SHP77 treated with DMSO at 0.1 percent for 48 hours (cell line): ENCODE measurements at places on chromosomes 6 and 20.
A peak's percentile ranks its signal among the peaks of the same experiment; 100 is the strongest.

DNA sequence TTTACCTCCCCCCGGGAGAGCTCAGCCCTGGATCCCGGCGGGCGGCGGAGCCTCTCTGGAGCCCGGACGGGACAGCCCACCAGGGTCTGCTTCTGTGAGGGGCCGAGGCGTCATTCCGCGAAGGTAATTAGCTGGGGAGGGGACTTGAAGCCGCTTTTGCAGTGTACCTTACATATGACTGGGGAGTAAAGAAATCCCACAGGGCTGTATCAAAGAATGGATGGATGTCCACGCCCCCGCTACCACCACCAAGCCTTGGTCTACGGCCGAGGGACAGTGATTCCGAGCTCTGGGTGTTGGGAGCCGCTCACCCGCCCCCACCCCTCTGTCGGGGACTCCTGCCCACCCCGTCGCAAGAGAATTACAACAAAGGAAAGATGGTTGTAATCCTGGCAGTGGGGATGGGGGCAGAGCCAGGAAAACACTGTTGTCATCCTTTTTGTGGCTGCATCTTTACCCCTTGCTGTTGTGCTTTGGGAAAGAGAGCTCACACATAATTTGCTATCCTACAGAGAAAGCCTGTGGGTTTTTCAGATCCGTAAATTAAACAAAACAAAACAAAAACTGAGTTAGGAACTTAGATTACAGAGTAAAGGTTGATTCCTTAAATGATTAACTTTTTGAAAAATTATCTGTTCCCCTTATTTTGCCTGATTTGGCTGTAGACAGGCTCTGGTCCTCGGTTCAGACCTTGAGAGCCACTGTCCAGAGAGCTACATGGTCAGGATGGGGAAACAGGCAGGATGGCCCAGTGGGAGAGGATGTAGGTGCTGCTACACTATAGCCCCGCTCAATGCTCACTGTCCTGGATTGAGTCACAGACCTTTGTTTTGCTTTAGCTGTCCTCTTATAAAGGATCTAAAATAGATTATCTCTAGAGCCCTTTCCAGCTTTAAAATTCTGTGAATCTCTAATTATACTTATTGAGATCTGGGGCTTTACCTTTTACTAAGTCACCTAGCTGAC lies 997 bp upstream of the FBXO30 start:
- no peak for DNase-seq

DNA sequence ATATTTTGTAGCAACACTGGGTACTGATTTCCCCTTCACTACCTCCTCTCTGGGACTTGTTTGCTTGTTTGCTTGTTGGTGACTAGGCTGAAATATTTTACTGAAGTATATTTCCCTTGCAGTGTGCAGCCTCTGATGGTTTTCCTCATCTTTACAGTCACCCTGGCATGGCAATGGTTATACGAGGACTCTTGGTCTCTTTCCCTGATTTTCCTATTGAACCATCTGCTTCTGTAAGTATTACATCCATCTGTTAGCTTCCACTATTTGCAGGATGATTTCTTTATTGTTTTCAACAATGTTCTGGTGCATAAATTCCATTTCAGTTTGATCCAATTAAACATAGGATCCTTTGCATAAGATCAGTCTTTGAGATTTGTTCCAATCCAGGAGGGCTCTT lies 465.1 kb downstream of the MEI4 start:
- no peak for DNase-seq

GRCh38 chr6:142947714-142948480 lies 2.9 kb upstream of the HIVEP2 start:
- DNase-seq: no peak

DNA sequence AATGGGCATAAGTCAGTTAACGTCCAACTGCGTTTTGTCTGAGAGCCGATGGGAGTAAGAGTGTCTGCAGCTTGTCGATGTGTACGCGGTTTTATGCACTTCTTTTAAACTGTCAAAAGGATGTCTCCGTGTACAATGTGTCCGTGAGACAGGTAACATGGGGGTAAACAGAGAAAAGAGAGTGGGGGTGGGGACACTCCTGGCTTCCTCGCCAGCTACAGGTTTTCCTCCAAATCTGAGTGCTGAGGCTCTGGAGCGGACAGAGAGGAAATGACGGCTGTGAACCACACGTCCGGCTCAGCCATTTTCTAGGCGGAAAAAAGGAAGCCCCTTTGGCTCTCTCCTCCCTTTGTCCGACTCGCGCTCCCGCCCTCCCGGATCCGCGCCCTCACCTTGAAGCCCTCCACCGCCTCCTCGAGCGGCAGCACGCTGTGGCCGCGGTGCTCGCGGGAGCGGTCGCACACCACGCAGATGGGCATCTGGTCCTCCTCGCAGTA lies 916 bp downstream of the TRIM27 start:
- DNase-seq: no peak

DNA sequence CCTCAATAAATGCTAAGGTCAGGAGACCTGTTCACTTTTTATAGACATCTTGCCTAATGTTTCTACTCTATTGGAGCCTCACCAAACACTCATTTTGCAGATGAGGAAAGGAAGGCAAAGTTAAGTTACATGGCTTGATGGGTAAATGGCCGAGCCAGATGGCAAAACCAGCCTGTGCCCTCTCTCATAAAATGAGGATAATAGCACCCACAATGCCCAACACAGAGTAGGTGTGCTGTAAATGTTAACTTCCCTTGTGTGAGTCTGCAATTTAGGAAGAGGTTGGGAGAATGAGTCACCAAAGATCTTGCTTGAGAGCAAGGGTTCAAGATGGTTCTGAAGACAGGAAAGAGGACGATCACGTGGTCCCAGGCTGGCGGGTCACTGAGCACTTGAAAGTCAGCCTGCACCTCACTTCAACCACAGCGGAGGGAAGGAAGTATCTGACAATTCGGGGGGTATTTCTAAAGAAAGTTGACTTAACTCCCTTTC lies 3.3 kb downstream of the KCNK5 start:
- DNase-seq: no peak

DNA sequence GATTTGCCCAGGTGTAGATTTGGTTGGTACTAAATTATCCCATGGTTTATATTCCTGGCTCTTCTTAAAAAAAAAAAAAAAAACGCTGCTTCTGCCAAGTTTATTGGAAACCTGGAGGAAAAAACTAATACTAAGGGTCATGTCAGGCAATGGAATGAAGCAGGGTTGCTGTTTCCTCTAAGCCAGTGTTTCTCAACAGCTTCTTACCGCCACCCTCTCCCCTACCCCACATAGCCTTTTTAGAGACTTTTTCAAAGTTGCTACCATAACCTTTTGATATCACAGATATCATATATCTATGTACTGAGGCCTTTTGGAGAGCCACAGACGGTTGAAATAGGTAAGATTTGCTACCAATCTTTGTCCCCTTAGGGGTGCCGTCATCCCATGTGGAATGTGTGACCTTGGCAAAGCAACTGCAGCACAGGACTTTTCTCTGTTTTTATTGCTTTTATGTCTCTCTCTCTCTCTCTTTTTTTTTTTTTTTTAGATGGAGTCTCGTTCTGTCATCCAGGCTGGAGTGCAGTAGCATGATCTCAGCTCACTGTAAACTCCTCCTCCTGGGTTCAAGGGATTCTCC lies 35.0 kb downstream of the SYTL3 start:
- no peak for DNase-seq

DNA sequence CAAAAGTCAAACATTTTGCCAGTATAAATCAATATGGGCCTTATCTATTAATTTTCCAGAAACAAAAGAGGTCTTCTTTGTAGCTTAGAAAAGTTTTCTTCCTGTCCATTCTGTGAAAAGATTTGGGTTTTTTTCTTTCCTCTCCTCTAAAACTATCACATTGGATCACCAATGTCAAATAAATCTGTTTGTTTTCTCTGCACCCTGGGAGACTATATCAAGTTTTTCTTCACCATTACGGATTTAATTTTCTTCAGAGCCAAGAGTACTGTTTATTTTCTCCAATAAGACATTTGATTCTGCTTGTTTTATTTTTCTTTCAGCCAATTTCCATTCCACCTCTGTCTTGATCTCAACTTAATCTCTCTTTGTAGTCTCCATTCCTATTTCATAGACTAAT lies 1.9 kb upstream of the LZTS3 start:
- no peak for DNase-seq

GRCh38 chr20:16245879-16246278 lies 327.4 kb downstream of the KIF16B start:
- DNase-seq: no peak

GRCh38 chr6:156850353-156850752 lies 73.2 kb downstream of the ARID1B start:
- DNase-seq: no peak

DNA sequence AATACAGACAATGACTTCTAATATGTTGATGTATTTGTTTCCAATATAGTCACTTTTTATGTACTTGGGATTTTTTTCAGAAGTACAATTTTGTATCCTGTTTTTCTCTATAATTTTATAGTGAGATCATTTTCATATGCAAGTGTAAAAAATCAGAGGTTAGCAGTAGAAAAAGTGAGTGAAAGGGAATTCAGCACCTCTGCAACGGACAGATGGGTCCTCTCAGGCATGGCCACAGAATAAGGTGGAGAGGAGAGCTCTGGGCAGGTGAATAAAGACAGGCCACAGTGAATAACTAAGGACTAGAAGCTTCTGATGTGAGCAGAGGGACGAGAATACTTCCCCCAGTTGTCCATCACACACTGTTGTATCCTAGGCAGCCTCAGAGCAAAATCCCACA lies 210.1 kb upstream of the CNR1 start:
- no peak for DNase-seq

DNA sequence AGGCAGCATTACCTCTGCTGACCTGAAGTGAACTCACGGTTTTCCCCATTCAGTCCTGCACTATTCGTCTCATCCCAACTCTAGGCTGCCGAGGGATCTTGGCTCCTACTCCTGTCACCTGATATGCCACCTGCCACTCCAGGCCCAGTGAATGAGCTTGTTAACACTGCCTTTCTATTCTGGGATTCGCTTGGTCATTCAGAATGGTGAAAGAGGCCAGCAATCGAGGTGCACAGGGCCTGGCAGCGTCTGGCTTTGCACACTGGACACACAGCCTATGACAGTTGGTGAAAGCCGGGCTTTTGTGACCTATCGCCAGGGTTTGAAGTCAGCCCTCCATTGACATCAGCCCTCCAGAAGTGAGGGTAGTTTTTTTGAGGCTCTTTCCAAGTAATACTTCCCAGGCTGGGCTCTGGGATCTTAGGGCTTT lies 59.3 kb upstream of the MYL9 start:
- DNase-seq: peak; percentile 93

DNA sequence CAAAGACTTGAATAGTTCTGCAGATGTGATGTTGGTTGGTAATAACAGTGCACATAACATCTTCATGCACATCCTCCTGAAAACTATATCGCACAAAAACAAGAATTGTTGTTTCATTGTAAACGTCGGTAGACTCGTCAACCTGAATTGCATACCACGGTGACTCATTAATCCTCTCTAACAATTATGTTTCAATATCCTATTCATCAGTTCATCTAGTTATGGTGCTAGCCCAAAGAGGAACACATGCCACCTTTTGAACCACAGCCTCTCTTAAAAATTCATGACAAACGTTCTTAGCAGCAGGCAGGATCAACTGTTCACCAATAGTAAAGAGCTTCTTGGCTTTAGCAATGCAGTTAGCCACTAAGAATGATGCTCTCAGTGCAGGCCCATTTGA lies 25.0 kb downstream of the CRYBG1 start:
- no peak for DNase-seq

GRCh38 chr6:75446241-75446880 lies 47.2 kb downstream of the FILIP1 start:
- DNase-seq: no peak

- DNase-seq: no peak
These were observed 60.8 kb downstream of the BTBD3 start for GRCh38 chr20:11978496-11978895.

DNA sequence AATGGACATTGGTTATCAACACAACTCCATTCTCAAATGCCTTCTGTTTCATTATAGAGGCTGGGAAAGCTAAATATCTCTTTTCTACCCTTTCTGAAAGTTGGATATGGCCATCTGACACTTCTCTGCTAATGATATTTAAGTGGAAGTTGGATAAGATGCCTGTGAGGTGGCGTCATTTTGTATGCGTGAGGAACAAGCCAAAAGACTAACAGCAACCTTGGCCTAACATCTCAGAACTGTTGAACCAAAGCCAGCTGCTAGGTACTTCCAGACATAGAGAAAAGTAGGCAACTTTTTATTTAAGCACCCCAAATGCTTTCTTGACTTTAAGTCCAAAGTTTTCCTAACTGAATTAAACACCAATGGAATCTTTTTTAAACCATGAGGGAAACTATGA lies 708.4 kb downstream of the CD109 start:
- DNase-seq: no peak

GRCh38 chr6:122200440-122200839 lies 199.0 kb upstream of the HSF2 start:
- DNase-seq: no peak

DNA sequence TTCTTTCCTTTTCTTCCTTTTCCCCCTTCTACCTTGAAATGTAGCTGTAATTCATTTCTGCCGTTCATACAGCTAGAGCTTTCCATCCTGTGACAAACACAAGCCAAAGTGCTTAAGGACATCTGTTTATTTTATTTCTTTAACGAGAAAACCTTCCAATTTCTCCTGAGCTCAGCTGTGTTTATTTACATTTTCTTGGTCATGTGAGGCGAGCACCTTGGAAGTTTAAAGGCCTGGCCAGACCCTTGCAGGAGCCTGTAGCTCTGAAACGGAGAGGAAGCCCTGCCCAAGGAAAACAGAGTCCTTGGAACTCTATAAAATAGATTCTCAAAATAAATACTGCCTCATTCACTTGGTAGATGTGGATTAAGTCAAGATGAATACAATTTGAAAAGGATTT lies 223.1 kb downstream of the EYA2 start:
- DNase-seq: no peak
